NCI-H82 (cell line): ENCODE measurements at places on chromosomes 1 and 21.

- no peak for DNase-seq
These were observed 363.6 kb upstream of the VAMP3 start for GRCh38 chr1:7407544-7407895.

DNA sequence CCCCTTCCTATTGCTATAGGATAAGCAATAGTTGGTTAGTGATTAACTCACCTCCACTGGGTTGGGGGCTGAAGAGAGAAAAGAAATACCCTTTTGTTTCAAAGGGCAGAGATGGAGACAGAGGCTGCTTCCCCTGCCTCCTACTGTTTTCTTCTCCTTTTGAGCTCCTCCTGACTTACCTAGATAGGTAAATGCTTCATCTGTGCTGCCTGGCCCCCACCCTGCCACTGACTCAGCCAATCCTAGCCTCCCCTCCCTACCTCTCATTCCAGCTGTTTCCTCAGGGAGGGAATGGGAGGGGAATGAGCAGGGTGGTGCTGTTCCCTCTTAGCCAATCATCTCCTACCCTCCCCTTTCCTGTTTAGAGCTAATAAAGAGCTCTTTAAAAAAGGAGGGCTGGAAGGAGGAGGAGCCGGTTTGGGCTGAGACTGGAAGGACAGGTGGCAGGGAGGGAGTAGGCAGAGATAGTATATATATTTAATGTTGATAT, at the start of gene C1orf116:
Gene C1orf116, minus strand, starts transcription at position 229 of the 490 bp plus-strand sequence. CDS start 5,158 bp downstream, outside the sequence.
- peak; percentile 53 for DNase-seq

DNA sequence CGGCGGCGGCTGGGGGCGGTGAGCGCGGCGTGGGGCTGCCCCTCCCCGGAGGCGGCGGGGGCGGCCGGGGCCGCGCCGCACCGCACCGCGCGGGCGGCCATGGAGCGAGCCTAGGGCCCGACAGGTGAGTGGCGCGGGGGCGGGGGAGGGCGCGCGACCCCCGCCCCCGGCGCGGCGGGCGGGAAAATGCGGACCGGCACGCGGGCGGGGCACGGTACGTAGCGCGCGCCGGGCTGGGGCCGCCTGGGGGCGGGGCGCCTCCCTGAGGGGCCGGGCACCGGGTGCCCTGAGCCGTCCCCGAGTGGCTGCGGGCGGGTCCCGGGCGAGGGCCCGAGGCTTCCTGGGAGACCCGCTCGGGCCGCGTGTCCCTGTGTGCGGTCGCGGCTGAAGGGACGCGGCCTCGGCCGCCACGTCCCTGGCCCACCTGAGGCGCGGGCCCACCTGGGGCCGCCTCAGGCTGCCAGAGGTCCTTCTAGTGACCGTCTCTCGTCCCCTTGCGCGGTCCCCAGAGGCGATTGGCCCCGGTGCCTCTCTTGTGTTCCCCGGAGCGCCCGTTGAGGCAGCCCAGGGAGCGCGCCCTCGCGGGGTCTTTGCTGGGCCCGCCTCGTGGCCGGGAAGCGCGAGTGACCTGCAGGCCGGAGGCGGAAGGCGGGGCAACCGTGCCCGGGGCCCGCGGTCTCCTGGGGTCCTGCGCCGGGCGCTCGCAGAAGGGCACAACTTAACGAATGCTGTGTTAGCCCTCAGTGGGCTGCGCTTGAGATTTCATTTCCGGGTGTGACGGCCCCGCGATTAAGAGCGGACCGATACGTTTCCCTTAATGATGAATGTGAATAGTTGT, 500 bp downstream of the FAM20B start:
- DNase-seq = peak; percentile 94

DNA sequence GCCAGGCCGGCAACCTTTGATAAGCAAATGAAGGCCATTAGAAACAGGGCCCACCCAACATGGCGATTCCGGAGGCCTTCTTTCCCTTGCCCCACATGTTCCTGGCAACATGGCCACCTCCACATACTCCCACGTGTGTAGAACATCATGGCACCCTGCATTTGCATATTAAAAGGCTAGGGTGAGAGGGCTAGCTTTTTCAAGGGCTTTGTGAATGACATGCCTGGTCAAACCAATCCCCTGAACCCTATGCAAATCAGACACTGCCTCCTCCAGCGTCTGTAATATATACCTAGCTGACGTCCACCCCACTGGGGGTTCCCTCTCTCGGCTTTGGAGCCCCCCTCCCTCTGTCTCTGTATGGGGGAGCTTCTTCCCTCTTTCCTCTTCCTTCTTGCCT, 1.6 kb downstream of the ADCY10 start:
- no peak for DNase-seq

DNA sequence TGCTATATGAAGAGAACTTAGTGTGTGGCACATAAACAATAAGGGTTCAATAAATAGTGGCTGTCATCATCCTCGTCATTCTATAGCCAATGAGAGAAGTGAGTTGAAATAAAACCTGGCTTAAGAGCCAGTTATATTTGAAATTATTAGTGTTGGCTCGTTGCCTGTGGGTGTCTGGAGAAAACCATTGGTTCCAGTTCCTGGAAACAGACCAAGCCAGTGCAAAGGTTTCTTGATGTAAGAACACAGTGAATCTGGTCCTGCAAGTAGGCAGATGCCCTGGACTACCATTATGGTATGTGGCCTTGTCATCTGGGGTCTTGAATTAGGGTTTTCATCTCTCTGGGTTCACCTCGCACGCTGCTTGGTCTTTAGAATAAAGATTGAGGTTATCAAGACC, 43.3 kb downstream of the URB2 start:
- no peak for DNase-seq

- DNase-seq = peak; percentile 62
These were observed 7.0 kb downstream of the TCHH start for GRCh38 chr1:152107984-152108881.

GRCh38 chr1:61680500-61680899, 44.4 kb downstream of the TM2D1 start:
- DNase-seq = no peak

GRCh38 chr1:72847651-72848050, 565.3 kb upstream of the NEGR1 start:
- peak; percentile 38 for DNase-seq

- DNase-seq = no peak
These were observed 67.4 kb upstream of the HP1BP3 start for GRCh38 chr1:20854529-20854928.

- no peak for DNase-seq
These were observed 31.9 kb downstream of the MAP10 start for GRCh38 chr1:232837087-232837486.

- DNase-seq = no peak
These were observed 57.0 kb downstream of the SLC22A15 start for GRCh38 chr1:116033322-116033721.

DNA sequence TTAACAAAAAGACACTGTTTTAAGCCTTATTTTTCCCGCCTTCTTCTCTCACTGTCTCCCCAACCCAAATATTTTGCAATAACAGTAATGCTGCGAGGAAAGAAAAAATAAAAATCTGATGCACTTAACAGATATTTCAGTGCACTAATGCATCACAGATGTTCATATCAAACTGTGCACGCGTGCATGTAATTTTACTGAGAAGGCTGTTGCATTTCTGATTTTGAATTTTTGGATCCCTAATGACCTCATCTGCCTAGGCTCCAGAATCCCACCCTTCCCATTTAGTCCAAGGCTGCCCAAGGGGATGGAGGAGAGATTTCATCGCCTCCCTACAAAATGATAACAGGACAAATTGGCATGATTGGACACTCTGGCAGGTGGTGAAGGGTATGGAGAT, 5.5 kb downstream of the TRABD2B start:
- DNase-seq = no peak

DNA sequence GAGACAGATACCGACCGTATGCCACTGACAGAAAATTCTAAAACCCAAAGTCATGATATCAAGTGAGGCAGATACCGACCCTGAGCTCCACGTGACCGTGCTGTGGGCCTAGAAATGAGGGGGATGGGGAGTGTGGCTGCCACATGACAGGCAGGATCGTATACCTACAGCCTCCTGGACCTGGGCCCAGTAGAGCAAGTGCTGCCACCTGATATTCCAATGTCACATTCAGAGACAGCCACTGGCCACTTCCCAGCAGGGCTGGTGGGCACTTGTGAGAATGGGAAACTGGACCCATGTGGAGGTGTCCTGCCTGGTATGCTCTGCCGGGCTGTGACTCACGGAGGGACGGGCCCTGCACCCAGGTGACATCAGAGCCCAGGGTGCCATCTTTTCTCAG, 44.6 kb upstream of the CLDN14 start:
- DNase-seq = no peak

DNA sequence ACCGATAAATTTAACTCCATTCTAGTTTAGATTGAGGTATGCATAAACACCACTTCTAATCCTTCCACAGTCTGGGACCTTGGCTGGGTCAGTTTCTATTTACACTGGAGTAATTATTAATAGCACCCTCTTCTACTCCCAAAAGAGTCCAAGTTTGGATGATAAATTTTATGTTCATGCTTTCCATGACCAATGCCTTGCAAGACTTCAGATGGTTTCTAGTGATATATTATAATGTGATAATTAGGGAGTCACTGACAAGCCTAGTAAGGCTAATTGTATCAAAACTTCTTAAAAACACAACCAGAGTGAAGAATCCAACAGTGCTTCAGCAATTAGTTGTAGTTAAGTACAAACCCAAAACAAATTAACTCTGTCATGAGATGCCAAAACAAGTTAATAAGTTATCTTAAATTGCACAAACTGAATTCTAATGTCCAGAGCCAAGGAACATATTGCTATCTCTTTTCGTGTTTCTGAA, 489.6 kb downstream of the TTLL7 start:
- no peak for DNase-seq

- DNase-seq = no peak
These were observed 127.8 kb downstream of the LMX1A start for GRCh38 chr1:165228676-165229075.

DNA sequence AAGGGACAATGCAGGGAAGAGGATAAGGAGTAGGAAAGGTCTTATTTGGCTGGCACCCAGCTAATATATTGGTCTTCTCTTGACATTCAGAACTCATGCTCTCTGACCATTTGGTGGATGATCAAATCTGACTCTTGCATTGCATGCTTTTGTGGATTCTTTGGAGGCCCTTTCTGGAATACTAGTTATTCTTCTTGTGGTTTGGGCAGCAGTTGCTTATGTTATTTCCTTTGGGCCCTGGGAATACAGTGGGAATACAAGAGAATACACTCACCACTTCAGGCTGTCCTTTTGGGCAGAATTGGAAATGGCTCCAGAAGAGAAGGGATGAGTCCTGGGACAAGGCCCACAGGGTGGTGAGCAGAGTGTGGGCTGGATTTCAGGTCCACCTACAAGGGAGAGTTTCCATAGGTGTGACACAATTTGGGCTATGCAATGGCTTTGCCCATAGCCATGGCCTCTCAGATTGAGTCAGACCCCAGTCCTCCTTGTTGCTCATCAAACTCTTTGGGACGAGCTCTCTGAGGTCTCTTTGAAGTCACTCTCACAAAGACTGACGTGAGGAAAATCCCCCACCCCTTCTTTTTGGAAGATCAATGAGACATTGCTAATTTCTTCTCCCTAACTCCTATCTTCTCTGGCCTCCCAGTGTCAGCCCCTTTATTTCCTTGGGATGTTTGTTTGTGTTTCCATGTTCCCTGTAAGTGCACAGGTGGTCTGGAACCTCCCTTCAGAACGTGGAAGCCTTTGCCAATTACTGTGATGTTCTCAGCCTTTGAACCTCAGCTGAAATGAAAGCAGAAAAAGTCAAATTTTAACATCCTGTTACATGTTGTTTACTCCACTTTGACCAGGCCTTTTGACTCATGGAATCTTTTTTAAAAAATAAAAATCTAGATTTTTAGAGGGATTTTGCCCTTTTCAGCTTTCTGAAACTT, 19.4 kb downstream of the HSD11B1 start:
- no peak for DNase-seq

GRCh38 chr1:231936983-231937775, 310.6 kb downstream of the DISC1 start:
- DNase-seq = peak; percentile 97
